ENCODE measurements at places on chromosomes 1 and 21.

- DNase-seq: no peak
Observed at GRCh38 chr1:216766633-216767327, 43.6 kb upstream of the ESRRG start.

- no peak for DNase-seq
Observed at GRCh38 chr21:34996304-34997101, 52.6 kb downstream of the RUNX1 start.

- peak; percentile 52 for DNase-seq
Observed at GRCh38 chr1:201361652-201362504, 15.6 kb downstream of the TNNT2 start.

GRCh38 chr1:246805135-246805716 is 81.0 kb downstream of the SCCPDH start:
- no peak for DNase-seq

- DNase-seq: no peak
Observed at GRCh38 chr1:5150191-5150590, 495.8 kb downstream of the AJAP1 start.

DNA sequence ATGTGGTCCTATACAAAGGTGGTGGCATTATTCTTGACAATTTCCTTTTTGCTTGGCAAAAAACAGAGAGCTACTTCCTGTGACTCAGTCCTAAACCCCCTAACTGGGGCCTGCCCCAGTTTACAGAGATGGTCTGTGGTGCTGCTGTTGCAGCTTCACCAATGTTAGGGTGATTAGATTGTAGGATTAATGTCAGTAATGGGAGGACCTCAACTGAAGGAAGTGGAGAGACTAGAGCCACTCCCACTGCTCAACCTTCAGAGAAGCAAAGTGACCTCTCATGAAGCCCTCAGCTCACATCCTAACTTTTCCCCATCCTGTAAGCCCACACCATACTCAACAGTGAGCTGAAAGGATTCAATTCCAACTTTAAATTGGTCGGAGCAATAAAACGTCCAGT is 3.6 kb downstream of the S100A6 start:
- no peak for DNase-seq

DNA sequence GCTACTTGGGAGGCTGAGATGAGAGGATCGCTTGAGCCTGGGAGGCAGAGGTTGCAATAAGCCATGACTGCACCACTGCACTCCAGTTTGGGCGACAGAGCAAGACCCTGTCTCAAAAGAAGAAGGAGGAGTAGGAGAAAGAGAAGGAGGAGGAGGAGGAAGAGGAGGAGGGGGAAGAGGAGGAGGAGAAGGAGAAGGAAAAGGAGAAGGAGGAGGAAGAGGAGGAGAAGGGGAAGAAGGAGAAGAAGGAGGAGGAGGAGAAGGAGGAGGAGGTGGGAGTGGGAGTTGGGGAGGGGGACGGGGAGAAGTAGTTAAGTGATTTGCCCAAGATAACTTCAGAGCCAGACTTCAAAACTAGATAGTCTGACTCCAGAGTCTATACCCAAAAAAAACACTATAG is 55.5 kb upstream of the FOXD3 start:
- no peak for DNase-seq

DNA sequence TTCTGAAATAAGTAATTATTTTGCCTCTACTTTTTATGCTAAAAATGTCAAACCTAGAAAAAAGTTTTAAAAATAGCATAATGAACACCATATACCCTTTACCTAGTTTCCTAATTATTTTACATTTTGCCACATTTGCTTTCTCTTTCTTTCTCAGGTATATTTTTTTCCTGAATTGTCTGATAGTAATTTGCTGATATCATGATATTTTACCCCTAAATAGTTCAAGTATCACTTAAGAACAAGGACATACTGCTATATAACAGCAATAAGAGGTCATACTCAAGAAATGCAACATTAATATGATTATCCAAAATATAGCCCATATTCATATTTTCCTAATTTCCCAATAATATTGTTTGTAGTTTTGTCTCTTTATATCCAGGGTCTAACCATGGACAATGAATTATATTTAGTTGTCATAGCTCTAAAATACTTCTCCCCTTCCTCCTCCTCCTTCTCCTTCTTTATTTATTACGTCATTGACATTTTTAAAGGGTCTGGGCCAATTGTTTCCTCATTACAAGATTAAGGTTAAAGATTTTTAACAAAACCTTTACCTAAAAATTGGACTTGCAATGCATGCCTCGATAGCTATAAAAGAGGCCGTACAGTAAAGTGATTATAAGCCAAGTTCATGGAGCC is 20.3 kb upstream of the SMYD2 start:
- no peak for DNase-seq

DNA sequence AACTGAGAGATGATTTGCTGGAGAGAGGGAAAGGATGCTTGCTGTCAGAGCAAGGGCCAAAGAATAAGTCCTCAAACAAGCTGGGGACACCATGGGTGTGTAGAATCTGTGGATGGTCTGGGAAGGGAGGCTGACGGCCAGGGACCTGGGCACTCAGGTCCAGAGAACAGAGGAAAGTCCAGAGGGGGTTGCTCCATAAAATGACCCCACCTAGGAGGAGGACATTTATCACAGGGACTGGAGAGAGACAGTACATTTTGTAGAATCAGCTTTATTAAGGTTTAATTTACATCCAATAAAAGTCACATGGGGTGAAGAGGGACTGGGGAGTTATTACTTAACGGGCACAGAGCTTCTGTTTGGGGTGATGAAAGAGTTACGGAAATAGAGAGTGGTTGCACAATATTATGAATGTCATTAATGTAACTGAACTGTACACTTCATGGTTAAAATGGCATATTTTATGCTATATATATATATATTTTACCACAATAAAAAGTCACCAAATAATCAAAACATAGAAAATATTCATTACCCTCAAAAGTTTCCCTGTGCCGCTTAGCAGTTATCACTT is 73.0 kb upstream of the ABCD3 start:
- no peak for DNase-seq

- no peak for DNase-seq
Observed at GRCh38 chr21:36478207-36478701, 1.7 kb downstream of the CLDN14 start.

DNA sequence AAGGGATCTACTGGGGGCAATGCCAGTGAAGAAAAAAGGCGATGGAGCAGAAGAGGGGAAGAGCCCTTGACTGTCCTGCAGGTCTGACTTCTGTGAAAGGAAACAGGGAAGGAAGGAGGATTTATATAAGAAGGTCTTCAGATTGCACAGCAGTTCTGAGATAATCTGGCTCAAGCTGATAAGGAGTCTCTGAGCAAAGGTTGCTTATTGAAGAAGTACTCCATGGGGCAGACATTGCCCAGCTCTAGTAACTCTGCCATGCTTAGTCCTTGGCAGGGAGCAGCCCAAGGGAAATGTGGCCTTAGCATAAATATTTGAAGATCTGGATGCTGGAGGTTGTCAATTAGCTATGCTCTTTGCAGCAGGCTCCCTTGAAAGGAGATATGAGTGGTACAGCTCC is 15.9 kb upstream of the TTF2 start:
- no peak for DNase-seq

- DNase-seq: no peak
Observed at GRCh38 chr21:15289246-15289645, 224.4 kb upstream of the NRIP1 start.

DNA sequence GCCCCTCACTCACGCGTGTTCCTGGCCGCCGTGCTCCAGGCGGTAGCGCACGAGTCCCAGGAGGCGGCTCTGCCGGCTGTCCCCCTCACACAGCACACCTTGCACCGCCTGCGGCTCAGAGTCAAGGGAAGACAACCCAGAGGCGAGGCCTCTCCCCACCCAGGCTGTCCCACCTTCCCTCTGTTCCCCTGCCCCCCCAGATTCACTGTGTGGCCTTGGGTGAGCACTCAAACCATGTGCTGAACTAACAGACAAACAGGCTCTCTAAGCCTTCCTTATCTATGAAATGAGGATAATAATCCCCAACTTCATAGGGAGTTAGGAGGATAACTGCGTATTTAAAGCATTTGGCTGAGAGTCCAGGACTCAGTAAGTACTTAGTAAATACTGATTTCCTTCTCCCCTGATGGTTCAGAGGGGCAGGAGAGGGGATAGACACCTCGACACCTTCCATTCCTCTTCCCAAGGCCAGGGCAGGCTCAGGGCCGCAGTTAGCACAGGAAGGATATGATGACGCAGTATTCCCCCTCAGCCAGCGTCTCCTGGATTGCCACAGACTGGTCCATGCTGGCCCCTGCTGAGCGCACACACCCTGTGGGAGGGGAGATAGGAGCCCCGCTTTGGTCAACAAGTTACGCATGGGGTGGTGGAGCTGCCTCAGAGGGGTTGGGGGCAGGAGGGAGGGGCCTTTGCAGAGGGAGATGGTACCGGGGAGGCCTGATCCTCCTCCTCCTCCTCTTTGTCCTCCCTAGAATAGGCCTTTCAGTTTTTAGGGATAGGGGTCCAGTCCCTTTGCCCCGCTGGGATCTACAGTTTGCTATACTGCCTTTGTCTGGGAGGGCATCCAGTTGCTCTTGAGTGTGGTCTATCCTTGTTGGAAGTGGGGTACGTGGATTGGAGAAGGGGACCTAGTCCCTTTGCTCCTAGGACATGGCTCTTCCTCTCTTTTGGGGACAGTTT is 830 bp downstream of the INPP5B start:
- peak; percentile 57 for DNase-seq

DNA sequence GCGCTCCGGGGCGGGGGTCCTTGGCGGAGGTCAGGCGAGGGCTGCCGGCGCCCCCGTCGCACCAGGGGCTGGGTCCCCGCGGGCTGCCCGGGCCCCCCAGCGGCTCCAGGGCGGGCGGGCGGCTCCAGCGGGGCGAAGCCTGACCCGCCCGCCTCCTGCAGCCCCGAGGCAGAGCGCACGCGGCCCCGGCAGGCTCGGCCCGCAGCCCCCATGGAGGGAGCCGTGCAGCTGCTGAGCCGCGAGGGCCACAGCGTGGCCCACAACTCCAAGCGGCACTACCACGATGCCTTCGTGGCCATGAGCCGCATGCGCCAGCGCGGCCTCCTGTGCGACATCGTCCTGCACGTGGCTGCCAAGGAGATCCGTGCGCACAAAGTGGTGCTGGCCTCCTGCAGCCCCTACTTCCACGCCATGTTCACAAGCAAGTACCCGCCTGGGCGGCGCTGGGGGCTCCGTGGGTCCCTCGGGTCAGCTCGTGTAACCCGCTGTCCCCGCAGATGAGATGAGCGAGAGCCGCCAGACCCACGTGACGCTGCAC is 817 bp downstream of the KLHL17 start:
- no peak for DNase-seq

DNA sequence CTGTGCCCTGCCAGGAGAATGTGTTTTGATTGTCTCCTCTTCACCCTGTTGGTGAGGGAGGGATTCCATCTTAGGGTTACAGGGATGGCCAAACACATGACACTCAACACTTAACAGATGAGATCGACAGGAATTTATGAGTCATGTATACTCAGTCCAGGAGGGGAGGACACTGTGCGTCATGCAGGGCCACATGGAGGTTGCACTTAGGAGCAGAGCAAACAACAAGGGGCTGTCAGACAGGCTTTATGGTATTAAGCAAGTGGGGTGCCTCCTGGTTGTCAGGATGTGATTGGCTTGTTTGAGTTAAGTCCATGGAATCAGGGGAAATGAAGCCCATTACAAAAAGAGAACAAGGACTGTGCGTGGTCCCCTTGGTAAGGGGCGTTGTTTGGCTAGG is 26.9 kb downstream of the EDARADD start:
- DNase-seq: no peak

GRCh38 chr1:61004262-61005003 is 77.9 kb upstream of the NFIA start:
- DNase-seq: no peak

GRCh38 chr1:29239142-29239541 is 2.8 kb downstream of the PTPRU start:
- DNase-seq: no peak

- no peak for DNase-seq
Observed at GRCh38 chr1:233523047-233523446, 90.9 kb upstream of the KCNK1 start.

DNA sequence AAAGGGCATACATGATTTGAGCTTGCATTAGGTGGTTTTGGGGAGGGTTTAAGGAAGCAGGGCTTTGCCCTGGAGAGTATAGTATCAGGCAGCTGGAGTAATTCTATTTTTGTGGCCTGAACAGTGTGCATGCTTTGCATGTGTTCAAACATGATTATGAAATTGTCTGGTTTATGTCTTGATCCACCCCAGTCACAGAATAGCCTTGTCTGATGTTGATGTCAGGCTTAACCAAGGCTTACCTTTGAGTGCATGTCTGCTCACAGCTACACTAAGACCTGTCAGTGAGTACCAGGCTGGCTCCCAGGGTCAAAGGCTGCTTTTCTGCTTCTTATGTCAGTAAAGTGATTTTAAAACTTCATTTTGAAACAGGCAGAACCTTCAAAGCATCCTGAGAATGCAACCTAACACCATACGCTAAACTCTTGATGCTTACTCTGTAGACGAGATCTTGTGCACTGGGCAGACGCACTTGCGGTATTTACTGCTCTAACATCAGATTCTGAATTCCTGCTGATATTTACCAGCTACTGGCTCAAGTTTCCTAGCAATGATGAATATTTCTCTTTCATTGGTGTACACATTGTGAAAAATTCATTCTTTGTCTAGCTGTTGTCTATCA is 78.9 kb downstream of the MAP3K21 start:
- DNase-seq: no peak

DNA sequence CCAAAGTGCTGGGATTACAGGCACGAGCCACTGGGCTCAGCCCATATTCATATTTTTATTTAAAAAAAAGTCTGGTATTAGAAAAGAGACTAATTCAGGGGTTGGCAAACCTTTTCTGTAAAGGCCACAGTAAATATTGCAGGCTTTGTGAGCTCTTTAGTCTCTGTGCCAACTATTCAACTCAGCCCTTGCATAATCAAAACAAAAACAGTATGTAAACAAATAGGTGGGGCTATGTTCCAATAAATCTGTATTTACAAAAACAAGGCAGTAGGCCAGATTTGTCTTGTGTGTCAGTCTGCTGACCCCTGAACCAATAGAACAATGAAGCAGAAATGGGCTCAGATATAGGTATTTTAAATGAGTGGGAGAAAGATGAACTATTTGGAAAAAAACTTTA is 49.3 kb downstream of the CDC42BPA start:
- no peak for DNase-seq

DNA sequence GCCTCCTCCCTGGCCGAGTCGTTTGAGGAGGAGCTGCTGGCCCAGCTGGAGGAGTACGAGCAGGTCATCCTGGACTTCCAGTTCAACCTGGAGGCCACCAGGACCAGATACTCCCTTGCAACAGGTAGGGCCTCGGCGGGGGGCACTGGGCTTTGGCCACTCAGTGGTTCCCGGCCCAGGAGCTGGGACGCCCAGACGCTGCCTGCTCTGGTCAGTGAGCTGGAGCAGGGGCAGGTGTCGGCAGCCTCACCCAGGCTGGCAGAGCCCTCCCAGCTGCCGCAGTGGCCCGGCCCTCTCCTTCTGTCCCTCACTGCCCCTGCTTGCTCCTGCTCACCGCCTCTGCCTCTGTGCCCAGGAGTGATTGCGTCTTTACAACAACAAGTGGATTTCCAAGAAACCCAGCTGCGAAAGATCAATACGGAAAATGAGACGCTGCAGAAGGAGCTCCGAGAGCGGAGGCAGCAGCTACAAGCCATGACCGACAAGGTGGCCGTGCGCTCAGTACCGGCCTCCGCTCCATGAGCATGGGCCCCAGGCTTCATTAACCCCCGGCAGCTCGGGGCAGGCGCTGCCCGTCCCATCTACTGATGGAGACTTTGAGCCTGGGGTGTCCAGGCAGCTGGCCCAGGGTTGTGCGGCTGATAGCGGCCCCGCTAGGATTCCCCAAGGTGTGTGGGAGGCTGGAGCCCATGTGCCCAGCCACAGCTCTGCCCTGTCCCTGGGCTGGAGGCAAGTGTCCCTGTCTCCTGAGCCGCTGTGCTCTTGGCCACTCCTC is 9.0 kb upstream of the SMIM1 start:
- no peak for DNase-seq

- DNase-seq: no peak
Observed at GRCh38 chr21:25081096-25081495, 526.2 kb downstream of the MRPL39 start.

Data from liver (tissue), 10 donors.